ENCODE measurements at places on chromosomes 6 and 20.
A peak's percentile ranks its signal among the peaks of the same experiment; 100 is the strongest.

DNA sequence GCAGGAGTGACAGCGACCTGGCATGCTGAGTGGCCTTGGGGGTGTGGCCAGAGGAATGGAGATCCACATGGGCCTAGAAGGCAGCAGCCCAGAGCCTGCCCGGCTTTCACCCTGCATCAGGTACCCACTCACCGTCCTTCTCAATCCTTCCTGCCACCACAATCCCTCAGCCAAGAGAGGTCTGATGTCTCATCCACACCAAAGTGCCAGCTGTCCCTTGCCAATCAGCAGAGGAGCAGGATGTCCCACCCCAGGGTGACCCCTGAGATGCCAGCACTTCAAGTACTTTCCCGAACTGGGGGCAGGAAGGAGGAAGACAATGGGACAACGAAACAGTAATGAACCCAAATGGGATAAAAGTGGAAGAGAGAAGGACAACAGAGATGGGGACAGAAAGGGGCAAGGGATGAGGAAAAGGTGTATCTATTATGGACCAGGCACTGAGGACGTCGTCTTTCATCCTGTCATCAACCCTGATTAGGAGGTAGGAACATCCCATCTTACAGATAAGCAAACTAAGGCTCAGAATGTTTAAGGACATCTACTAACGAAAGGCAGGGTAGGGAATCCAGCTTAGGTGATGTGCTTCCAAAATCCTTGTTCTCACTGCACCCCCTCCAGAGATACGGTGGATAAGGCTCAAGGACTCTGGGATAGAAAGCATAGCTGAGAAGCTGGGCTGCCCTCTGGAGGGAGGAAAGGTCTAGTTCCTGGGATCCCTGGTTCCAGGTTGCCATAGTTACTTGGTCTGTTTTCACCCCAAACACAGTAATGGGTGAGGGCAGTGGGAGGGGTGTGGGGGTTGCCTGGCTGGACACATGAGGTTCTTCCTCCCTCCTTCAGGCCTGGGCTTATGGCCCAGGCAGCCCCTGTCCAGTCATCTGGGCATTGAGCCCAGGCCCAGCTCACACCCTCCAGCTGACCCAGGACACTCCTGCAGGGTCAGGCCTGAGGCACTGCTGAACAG is 4.5 kb upstream of the TNXB start:
- peak; percentile 56 for DNase-seq

GRCh38 chr6:95439741-95440140 is 137.6 kb upstream of the MANEA start:
- no peak for DNase-seq

GRCh38 chr20:54345301-54345724 is 130.1 kb upstream of the DOK5 start:
- DNase-seq, result no peak

DNA sequence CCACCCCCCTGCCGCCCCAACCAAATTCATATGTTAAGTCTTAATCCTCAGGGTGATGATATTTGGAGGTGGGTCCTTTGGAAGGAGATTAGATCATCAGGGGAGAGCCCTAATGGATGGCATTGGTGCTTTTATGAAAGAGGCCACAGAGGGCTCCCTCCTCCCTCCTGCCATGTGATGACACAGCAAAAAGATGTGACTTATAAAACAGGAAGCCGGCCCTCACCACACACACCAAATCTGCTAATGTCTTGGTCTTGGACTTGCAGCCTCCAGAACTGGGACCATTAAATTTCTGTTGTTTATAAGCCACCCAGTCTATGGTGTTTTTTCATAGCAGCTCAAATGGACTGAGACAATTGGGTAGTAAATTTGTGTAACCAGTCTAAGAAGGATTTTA is 176.3 kb downstream of the ADGRG6 start:
- no peak for DNase-seq

- no peak for DNase-seq
Measured at GRCh38 chr6:127967708-127968107, 66.8 kb upstream of the THEMIS start.

DNA sequence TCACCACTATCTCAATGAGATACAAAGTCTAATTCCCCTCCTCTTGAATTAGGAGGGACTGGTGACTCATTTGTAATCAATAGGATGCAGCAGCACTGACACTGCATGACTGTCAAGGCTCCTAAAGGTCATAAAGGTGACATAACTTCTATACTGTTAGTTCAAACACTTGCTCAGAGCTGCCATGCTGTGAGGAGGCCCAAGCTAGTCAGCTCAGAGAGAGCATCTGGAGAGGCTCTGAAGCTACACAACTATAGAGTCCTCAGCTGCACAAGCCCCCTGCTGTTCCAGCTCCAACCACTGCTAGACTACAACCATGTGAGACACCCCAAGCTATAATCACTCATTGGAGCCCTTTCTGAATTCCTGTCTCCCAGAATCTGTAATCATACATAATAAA is 17.0 kb upstream of the HEY2 start:
- DNase-seq, result no peak

- no peak for DNase-seq
Measured at GRCh38 chr20:37762716-37763485, 69.1 kb downstream of the CTNNBL1 start.

DNA sequence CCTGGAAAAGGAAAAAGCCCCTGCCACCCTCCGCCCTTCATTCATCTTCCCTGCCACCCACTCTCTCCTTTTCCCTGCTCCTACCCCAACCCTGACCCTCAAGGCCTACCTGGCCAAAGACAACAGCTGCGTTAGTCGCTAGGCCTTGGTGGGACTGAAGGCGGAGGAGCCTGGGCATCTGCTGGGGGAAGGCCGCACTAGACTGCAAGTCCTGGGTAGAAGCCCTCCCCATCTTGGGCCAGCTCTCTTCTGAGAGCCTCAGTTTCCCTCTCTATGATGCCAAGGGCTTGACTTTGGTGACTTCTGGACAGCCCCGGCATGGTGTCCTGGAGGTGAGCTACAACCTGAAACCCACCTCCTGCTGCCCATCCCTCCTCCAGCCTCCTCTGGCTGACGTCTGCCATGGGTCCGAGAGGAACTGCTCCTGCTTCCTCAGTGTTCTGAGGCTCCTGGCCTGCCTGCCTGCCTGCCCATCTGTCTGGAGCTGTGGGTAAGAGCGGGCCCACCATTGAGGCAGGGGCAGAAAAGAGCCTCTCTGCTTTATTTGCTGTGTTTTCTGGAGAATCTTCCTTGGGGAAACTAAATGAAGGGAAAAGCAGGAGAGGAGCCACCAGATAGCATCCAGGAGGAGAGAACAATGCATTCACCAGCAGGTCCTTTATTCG is 7.5 kb upstream of the FOXC1 start:
- no peak for DNase-seq

GRCh38 chr6:121592261-121592935 is 157.0 kb downstream of the GJA1 start:
- DNase-seq, result no peak

- DNase-seq, result no peak
Measured at GRCh38 chr6:44725070-44725469, 337.6 kb downstream of the CDC5L start.

GRCh38 chr6:39769012-39769411 is 23.2 kb upstream of the DAAM2 start:
- DNase-seq, result no peak

GRCh38 chr6:20853828-20854227 is 319.6 kb downstream of the CDKAL1 start:
- no peak for DNase-seq

DNA sequence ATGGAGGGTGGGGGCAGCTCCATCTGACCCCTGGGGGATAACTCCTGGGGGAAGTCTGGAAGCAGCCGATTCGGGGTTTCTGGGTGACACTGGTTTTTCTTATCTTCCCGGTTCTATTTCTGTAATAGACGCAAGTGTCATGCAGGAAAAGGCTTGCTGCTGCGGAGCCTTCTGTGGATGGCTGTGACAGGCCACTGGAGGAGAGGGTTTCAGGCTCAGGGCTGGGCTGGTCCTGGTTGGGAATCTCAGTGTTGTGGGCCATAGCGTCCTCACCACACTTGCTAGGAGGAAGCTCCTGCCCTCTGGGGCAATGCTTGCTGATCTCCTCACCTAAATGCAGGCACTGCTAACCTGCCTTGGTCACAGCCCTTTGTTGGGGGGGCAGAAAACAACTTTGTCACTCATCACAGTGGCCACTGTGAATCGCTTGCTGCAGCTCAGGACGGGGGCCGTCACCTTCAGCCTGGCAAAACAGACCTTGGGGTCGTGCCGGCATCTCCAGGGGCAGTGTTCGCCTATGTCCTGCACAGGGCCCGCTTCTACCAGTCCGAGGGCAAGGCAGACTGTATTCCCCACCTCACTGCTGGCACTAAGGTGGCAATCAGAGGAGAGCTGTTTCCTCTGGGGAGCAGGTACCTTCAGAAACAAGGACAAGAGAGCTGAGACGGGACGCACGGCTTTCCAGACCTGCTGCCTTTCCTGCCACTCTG is 4.4 kb upstream of the TUBB1 start:
- no peak for DNase-seq

GRCh38 chr6:16533210-16533609 is 228.1 kb downstream of the ATXN1 start:
- no peak for DNase-seq

DNA sequence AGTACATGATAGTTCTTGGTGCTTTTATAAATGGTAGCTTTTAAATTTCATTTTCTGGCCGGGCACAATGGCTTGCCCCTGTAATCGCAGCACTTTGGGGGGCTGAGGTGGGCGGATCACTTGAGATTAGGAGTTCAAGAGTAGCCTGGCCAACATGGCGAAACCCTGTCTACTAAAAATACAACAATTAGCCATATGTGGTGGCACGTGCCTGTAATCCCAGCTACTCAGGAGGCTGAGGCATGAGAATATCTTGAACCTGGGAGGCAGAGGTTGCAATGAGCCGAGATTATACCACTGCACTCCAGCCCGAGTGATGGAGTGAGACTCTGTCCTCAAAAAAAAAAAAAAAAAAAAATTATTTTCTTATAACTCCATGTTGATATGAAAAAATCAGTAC is 36.0 kb downstream of the LRRN4 start:
- DNase-seq, result no peak

- no peak for DNase-seq
Measured at GRCh38 chr20:24148372-24148771, 159.8 kb upstream of the GGTLC1 start.

- no peak for DNase-seq
Measured at GRCh38 chr6:160730911-160731310, 28.9 kb downstream of the PLG start.

- DNase-seq, result no peak
Measured at GRCh38 chr6:109235481-109236038, 140.3 kb downstream of the CEP57L1 start.

- DNase-seq, result no peak
Measured at GRCh38 chr6:74597266-74597665, 608.6 kb downstream of the COL12A1 start.

DNA sequence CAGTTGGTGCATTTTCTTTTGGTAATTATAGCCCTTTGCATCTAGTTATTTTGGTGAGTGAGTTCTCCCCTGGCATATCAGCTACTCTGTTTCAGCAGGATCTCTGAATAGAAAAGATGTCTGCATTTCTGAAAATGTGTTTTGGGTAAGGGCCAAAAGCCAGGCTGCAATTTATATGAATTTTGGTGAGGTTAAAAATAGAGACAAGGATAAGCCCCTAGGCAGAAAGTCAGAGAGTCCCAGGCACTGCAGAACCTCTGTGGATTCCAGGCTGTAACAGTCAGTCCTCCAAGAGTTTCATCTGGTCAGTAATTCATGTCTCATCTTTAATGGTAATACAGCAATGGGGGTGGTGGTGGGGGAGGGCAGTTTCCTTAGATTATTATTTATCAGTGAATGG is 53.0 kb downstream of the HDGFL1 start:
- no peak for DNase-seq

GRCh38 chr6:24257282-24257681 is 100.6 kb downstream of the DCDC2 start:
- no peak for DNase-seq

DNA sequence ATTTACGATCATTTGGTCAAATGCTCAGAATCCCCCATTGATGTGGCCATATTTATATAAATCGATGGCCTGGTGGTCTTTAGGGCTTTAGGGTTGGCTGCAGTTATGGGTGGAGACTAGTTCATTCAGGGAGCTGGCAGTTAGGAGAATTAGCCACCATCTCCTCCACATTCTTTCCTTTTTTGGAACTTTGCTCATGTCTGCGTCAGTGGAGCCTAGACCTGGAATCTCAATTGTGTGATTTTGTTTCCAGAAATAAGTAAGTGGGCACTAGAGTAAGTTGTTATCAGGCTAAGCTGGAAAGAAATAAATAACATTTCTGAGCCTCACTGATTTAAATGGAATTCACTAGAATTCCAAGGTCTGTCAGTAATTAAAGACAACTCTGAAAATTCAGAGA is 29.0 kb upstream of the ELOVL5 start:
- no peak for DNase-seq

GRCh38 chr20:444862-445426 is 17.4 kb downstream of the TBC1D20 start:
- peak; percentile 62 for DNase-seq

DNA sequence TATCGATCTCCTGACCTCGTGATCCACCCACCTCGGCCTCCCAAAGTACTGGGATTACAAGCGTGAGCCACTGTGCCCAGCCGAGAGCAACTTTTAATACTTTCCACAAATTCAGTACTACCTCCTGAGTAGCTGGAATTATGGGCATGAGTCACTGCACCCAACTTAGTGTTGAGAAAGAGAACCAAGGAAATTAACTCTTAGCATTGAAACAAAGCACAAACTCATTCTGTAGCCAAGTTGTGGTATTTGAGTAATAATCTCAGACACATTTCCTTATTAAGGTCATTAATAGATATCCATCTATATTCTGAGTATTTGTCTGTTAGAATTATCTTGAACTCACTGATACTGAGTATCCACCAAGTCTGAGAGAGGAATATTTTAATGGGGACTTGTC is 14.3 kb upstream of the ELOVL2 start:
- no peak for DNase-seq

DNA sequence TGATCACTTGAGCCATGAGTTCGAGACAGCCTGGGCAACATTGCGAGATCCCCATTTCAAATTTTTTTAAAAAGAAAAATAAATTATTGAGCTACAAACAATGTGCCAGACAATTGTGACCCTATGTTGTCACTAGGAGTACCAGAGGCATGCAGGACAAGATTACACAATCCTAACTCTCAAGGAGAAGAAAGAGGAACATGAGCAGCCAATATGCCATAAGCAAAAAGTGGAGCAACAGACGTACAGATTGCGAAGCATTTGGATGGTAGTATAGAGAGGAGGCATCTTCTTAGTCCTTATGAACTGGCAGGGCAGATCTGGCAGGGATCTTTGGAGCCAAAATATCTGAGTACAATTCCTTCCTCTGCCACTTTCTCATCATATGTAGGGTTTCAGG is 156.4 kb downstream of the OR2B2 start:
- no peak for DNase-seq

GRCh38 chr6:44967481-44967880 is 360.6 kb upstream of the RUNX2 start:
- no peak for DNase-seq

GRCh38 chr6:166785131-166785530 is 158.1 kb upstream of the RPS6KA2 start:
- DNase-seq, result no peak

DNA sequence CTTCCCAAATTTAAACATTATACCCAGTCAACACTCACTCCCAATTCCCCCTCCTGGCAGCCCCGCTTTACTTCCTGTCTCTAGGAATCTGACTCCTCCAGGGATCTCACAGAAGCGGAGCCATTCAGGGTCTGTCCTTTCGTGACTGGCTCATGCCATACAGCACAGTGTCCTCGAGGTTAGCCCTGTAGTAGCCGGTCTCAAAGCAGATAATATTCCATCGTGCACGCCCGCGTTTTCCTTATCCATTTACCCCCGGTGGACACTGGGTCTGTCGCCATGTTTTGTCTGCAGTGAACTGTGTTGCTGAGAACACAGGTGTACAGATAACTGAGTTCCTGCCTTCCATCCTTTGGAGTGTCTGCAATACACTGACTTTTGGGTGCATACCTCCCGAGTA is 95.3 kb downstream of the TTLL2 start:
- no peak for DNase-seq
